ENCODE measurements at places on chromosomes 4 and X. TPM values are rescaled to one million over a fixed set of nuclear protein-coding genes. Genes with fewer than 3 reads are reported as not detected.

The DCAF12L1 gene
- not detected for total RNA-seq

The NRK gene
- total RNA-seq: not detected

The EFHC2 gene
- 0.32 TPM for total RNA-seq

The RBMXL3 gene
- total RNA-seq: not detected

The KLHL4 gene
- total RNA-seq: 0.12 TPM

The RTL9 gene
- not detected for total RNA-seq

The KLKB1 gene
- 0.64 TPM for total RNA-seq

The NOA1 gene
- 18.6 TPM for total RNA-seq

The USP26 gene
- total RNA-seq: not detected

The PTTG2 gene
- 1.7 TPM for total RNA-seq

The PHOX2B gene
- total RNA-seq: not detected

The HSFX2 gene
- total RNA-seq: 0.59 TPM

The GASK1B gene
- total RNA-seq: not detected

The EREG gene
- not detected for total RNA-seq

The ASMT gene
- total RNA-seq: not detected

The GLRB gene
- total RNA-seq: not detected

The IGFBP7 gene
- total RNA-seq: not detected

The VBP1 gene
- total RNA-seq: 68.8 TPM

The MAGEE2 gene
- total RNA-seq: not detected

The WDR19 gene
- 15.3 TPM for total RNA-seq

The PRSS12 gene
- not detected for total RNA-seq

The TRAM1L1 gene
- not detected for total RNA-seq

The MAGEB2 gene
- total RNA-seq: not detected

The GBA3 gene
- total RNA-seq: not detected

The CABS1 gene
- total RNA-seq: not detected

The TAF7L gene
- 0.29 TPM for total RNA-seq

The FAT4 gene
- not detected for total RNA-seq

The ARMCX6 gene
- total RNA-seq: 41.8 TPM

The GPRIN3 gene
- total RNA-seq: 69.5 TPM
